ENCODE measurements at places on chromosomes 11 and 22.

DNA sequence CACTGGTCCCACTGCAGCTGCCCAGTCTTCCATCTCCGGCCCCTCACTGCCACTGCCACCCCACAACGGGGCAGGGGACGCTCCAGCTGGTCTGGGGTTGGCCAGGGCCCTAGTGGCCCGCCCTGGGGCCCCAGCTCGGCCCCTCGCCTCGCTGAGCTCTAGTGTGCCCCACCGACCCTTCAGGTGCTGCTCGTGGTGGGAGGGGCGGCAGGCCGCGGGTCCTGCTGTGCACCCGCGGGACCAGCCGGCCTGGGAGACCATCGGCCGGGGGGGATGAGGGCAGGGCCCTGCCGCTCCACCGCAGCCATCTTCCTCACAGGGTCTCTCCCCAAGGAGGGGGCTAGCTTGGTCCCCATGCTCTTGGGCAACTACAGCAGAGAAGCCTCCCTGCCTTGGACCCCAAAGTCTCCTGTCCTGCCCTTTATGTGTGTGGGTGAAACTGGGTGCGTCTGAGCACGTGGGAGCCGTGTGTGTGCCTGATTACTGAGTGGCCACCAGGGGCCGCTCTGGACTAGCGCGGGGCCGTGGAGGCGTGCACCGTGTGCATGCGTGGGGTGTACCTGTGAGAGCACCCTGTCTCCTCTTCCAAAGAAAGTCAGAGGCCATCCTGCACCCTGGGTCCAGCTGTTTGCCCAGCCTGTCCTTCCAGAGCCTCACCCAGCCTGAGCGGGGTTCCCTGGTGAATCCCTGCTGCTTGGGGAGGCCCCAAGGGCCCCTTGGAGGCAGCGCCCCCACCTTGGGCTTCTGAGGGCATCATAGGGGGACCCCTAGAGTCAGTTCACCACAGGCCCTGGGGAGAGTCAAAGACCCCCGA lies 6.0 kb upstream of the ACR start:
- peak; percentile 60 for DNase-seq

DNA sequence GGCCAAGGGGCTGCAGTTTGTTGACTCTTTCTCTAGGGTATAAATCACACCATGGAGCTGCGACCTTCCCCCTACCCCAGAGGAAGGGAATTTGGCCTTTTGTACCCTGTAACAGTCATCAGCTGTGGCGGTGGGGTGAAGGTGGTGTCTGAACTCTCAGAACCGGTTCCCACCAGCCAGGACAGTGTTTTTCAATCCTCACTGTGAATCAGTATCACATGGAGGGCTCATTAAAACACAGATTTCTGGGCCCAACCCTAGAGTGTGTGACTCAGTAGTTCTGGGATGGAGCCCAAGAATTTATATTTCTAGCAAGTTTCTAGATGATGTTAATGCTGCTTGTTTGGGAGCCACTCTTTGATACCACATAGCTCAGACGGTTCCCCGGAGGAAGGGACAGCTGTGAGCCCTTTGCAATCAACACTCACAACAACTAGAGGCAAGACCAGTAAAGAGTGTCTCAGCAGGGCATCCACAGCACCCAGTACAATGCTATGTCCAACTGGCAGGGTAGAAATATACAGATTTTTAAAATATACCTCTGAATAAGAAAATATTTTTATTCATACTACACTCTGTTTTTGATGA lies 43.9 kb upstream of the FAT3 start:
- DNase-seq: no peak

GRCh38 chr11:44528103-44528502 lies 37.4 kb upstream of the CD82 start:
- no peak for DNase-seq

DNA sequence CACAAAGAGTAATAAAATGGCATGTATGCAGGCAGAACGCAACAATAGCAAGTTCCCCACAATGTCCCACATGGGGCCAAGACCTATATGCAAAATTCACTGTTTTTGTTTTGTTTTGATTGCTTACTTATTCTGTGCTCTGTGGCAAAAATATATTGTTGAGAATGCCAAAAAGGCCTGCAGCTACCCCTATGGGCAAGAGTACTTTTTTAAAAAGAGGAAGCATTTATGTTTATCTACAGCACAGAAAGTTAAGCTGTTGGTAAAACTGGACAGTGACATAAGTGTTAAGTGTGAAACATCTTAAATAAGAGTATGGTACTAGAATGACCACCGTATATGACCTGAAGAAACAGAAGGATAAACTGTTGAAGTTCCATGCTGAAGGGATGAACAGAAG lies 301.9 kb upstream of the ZC3H12C start:
- DNase-seq: no peak

DNA sequence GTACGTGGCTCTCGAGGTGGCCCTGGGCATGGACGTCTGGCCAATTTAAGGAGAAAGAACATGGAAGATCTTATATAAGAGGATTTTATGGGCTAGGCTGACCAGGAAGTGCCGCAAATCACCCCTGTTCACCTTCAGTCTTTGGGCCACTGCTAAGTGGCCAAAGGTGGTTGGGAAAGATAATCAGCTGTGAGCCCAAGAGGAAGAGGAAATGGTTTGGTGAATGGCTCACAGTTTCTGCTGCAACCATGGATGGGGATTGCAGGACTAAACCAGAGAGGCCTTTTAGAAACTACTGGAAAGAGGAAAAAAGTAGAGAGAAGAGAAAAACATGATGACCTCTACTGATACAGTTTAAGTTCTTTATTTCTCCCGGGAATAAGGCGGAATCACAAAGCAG lies 96.0 kb upstream of the ARHGAP20 start:
- DNase-seq: no peak

DNA sequence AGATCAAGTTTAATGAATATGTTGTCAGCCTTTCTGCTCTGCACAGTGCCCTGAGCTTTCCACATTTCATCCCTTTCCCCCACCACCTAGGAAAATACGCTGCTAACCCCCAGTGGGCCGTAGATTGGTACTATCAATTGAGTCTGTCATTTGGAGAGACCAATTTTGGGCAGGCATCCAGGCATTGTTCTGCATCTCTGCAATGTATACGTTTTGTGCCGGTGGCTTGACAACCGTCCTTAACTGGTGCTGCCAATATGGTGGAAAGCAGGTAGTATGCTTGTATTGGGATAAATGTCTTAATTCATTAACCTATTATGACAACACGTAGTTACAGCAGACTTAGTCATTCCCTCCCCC lies 1.3 kb downstream of the ELMOD1 start:
- no peak for DNase-seq

- no peak for DNase-seq
Observed at GRCh38 chr11:95100191-95100648, 10.6 kb downstream of the ENDOD1 start.
